ENCODE measurements at places on chromosomes 7 and 10.

DNA sequence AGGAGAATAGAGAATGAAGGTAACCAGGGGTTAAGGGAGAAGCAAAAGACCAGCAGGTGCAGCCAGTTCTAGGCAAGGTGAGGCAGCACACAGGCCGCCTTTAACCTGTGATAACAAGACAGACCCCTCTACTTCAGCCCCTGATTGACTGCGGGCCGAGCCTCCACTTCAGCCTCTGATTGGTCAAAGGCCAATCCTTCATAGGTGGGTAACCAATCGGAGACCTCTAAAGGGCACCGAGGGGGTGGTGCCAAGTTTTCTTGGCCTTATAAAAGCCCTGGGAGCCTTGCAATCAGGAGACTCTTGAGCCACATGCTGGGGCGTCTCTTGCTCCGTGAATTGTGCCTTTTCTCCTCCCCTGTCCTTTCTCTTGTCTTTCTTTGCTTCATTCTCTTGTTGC is 98.8 kb downstream of the ELFN1 start:
- DNase-seq: no peak

- no peak for DNase-seq
These were observed 15.8 kb downstream of the ATP6V1F start for GRCh38 chr7:128878226-128879105.

DNA sequence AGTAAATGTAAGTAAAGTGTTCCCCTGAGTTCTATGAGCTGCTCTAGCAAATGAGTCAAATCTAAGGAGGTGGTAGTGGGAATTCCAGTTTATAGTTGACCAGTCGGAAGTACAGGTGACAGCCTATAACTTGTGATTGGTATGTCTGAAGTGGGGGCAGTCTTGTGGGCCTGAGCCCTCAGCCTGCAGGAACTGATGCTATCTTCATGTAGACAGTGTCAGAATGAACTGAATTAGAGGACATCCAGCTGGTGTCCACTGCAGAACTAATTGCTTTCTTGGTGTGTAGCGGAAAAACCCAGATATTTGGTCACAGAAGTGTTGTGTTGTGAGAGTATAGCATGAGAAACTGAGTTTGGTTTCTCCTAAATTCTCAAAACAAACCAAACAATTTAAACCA is 127.9 kb upstream of the AMPH start:
- DNase-seq: no peak

GRCh38 chr10:49598164-49598856 is 11.8 kb upstream of the SLC18A3 start:
- no peak for DNase-seq

DNA sequence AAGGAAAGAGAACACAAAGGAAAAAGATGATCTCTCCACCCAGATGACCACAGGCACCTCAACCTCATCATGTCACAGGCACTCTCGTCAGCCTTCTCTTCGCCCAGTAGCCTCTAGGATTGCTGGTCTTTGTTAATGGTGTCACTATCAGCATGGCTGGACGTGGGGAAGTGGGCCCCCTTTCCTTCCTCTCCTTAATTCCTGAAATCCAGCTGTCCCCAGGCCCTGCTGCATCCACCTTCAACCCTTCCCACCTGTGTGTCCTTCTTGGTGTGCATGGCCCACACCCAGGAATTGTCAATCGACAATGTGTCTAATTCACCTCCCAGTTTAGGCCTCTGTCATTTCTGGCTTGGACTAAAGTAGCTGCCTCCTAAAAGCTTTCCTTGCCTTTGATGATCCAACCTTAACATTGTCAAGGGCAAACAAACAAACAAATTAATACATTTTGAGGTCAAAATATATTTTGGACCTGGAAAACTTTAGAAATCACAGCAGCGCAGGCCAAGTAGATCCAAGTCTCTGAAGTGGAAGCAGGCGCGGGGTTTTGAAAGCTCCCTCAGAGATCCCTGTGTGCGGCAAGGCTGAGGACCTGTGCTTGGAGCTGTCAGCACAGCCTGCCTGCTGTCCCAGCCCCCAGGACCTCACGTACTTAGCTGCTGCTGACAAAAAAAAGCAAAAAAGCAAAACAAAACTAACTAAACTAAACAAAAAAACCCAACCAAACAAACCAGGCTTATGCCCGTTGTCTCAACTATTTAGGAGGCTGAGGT is 193.3 kb upstream of the LYZL2 start:
- no peak for DNase-seq

- DNase-seq: no peak
These were observed 214.6 kb upstream of the ZNF32 start for GRCh38 chr10:43863270-43863669.

Measured in NCI-H2029 (cell line).